ENCODE measurements at places on chromosomes 5 and 9.

DNA sequence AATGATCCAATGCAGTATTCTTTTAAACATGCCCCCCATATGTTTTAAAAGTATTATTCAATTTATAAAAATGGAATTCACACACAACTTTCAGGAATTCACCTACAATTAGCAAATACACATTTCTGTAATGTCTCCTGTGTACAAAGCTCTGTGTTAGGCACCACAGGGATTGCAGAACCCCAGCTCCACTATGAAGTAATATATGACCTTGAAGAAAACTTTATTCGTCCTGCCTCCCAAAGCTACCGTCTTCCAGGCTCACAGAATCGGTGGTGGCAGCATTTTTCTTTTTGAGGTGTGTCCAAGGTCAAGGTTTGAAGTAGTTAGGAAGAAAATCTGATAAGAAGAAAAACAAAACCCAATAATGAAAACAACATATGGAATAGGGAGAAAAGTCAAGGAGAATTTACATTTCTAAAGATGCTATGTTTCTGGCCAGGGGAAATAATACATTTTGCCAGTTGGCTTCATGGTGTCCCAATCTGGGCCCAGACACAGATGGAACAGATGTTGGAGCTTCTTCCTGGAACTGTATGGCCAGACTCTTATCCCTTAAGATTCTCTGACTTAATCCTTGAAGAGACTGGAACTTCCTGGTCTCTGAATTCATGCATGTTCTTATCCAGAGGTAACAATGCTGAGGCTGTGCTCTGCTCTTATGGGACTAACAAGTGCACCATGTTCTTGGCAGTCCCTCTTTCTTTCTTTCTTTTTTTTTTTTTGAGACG is 22.0 kb upstream of the LVRN start:
- no peak for DNase-seq

DNA sequence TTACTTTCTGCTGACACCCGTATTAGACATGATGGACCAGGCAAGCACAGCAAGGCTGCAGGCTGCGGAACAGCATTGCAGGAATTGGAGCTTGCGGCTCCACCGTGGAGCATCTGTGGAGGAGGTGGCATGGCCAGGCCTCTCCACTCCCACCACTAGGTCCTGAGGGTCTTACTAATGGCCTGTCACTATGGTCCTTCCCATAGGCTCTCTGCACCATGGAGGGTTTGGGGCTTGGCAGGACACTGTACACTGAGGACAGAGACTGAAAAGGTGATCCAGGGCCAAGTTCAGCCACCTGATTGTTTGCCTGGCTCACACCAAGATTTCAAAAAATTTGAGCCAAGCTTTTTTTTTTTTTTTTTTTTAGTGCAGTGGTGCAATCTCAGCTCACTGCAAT is 14.3 kb upstream of the ZBTB43 start:
- DNase-seq = no peak

GRCh38 chr5:108735790-108736189 is 11.9 kb upstream of the FER start:
- no peak for DNase-seq

DNA sequence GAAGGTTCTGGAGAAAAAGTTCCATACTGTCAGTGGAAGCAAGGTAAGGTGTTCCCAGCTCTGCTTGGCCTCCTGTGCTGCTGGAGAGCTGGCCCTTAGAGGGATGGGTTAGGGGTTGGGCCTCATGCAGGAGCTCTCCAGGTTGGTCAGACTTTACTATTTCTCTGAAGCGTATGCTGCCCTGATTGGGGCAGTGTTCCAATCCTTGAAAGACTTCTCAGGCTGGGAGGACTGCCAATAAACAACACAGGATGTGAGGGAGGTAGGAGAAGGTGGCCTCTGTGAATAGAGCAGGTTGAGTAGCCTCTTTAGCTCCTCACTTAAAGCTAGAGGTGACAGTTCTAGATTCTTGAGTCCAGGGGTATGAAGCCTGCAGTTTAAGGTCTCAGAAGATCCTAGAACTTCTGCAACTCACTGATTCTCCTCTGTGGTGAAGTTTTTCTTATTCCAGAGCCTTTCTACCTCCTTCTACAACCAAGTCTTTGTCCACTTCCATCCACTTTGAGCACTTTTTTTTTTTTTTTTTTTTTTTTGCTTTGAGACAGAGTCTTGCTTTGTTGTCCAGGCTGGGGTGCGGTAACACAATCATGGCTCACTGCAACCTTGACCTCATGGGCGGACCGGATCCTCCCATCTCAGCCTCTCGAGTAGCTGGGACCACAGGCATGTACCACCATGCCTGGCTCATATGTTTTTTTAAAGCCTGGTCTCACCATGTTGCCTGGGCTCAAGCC is 3.0 kb downstream of the HNRNPAB start:
- no peak for DNase-seq

DNA sequence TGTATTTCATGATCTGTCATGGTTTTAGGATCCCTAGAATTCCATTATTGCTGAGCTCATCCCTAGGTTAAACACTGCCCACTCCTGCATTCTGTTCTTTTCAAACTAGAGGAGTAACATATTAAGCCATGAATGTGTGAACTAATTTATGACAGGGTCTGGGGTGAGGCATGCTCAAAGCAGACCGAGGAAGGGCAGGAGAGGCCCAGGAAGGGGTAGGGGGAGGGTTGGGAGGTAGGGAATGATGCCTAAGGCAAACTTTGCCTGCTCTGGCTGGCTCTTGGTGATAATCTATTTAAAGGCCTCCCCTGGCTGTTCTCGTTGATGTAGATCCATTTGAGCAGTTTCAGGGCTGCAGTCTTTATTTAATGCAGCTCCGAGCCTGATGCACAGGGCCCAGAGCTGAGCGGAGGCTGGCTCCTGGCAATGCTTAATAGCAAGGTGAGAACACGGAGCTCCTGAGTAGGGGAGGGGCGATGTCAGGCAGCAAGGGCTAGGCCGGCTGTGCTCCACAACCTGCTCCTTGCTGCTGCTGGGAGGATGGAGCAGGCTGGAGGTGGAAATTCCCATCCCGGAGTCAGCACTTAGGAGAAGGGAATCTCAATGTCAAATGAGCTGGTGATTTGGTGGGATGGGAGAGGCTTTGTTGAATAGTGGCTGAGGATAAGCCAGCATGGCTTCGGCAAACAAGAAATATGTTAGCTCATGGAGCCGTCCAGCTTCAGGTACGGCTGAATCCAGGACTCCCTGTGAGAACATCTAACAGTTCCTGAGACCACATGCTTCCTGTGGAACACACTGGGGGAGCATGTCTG is 73.2 kb upstream of the UNC5A start:
- DNase-seq = no peak

DNA sequence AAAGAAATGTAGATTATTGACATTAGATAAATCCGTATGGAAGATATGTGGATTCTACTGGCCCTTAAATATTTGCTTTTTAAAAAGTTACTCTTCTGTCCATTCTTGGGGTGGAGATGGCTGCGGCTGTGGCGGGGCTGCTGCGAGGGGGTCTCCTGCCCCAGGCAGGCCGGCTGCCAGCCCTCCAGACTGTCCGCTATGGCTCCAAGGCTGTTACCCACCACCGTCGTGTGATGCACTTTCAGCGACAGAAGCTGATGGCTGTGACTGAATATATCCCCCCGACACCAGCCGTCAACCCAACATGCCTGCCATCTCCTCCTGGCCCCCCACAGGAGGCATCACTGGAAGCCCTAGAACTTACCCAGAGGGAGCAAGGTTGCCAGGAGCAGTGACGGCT is 50.7 kb downstream of the FAM170A start:
- no peak for DNase-seq

GRCh38 chr9:29393064-29393463 is 1819.8 kb upstream of the C9orf72 start:
- DNase-seq = no peak

GRCh38 chr5:133715216-133715615 is 102.9 kb upstream of the FSTL4 start:
- DNase-seq = no peak

DNA sequence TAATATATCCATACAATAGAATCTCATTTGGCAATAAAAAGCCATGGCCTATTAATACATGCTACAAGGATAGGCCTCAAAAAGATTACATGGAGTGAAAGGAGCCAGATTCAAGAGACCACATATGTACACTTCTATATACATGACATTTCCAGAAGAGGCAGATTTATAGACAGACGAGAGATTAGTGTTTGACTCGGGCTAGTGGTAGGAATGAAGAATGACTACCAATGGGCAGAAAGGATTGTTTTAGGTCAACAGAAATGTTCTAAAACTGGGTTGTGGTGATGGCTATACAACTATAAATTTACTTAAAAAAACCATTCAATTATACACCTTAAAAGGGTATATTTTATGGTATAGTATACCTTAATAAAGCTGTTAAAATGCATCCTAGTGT is 41.9 kb downstream of the SETX start:
- DNase-seq = no peak

DNA sequence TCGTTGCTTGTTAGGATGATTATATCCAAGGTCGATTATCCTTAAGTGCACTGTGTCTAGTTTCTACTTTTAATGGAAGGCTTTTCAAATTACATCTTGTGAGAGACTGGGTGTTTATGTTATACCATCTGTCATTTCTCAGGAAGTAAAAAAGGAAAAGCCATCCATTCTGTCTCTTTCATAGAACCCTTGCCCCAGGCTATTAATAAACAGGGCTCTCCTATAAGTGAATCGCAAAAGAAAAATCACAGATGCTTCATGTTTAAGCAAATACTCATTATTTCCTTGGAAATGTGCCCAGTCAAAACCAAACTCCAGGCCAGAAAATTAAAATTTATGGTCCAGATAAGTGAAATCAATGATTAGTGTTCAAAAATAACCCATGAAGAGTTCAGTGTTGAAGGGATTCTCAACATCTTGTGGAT is 58.1 kb downstream of the STARD4 start:
- no peak for DNase-seq

DNA sequence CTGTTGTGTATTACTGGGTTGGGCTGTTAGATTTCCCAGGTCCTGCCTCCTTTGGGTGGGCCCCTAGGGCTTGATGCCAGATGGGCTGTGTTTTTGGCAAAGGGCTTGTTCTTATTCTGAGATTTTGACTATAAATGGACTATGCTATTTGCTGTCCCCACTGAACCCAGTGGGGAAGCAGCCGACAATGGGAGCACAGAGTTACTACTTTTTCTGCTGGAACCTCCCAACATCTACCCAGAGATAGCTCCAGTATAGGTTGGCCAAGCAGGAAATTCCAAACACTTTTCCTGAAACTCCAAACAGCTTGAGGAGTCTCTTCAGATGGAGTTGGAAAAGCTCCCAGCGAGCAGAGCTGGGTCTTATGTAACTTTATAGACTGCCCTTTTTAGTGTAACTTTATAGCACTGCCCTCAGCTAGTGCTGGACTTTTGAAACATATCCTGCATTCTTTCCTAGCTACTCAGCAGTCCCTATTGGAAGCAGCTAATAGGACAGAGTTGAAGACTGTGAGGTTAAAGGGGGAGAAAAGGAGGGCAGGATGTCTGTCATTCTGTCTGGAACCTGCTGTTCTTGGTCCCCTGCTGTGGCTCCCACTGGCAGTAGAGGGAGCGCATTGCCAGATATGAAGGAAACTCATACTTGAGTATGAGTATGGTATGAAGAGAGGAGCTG is 21.0 kb downstream of the RUSC2 start:
- DNase-seq = no peak

DNA sequence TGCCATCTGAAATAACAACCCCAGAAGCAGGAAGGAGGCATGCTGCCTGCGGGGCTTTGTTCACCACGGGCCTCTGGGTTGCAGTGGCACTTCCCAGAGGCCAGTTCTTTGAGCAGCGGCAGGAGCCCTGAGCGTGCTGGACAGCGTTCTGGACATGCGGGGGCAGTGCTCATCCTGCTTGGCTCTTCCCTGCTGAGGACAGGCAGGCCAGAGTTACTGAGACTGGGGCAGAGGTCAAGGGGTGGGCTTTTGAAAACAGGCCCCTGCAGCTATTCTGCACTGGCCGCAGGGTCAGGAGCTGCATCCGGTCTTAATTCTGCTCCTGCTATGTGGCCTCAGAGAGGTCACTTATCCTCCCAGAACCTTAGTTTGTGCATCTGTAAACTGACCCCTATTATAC is 258.6 kb downstream of the FSTL4 start:
- DNase-seq = no peak

- DNase-seq = no peak
Measured at GRCh38 chr5:113495422-113495841, 7.2 kb upstream of the MCC start.

- no peak for DNase-seq
Measured at GRCh38 chr5:53166183-53166495, 56.6 kb upstream of the MOCS2 start.

GRCh38 chr5:60243713-60244112 is 350.2 kb upstream of the PDE4D start:
- no peak for DNase-seq

GRCh38 chr5:82595113-82595512 is 317.0 kb upstream of the RPS23 start:
- DNase-seq = no peak

GRCh38 chr9:132973713-132974112 is 4.8 kb upstream of the GFI1B start:
- no peak for DNase-seq

DNA sequence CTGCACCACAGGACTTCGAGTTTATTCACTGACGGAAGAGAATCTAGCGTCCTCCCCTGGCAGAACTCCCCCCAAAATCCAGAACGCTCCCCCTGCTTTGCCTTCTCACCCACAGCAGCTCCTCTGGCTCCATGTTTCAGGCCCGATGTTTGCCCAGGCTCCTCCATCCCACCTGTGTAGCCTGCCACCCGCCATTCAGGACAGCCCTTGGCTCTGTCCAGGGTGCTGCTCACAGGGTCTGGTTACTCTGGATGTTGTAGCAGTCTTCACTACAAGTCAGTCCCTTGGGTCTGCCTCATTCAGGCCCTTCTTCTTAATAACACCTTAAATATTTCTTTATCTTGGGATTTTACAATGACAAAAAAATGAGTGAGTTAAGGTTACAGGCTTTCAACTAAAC is 41.3 kb upstream of the SV2C start:
- DNase-seq = no peak

GRCh38 chr5:130034566-130035210 is 130.4 kb downstream of the CHSY3 start:
- no peak for DNase-seq

GRCh38 chr5:81035522-81035921 is 75.4 kb downstream of the RASGRF2 start:
- no peak for DNase-seq

Data from GM12878 (cell line).